ENCODE measurements at places on chromosomes 11 and 22. TPM values are rescaled to one million over a fixed set of nuclear protein-coding genes. Genes with fewer than 3 reads are reported as not detected.

Gene TOP3B
- total RNA-seq: 31.0 TPM

Gene POU2AF2
- not detected for total RNA-seq

Gene ANO1
- 3.8 TPM for total RNA-seq

Gene OR51E1
- total RNA-seq: not detected

Gene HBG1
- total RNA-seq: not detected

Gene KCNJ1
- total RNA-seq: not detected

Gene PRR33
- total RNA-seq: not detected

Gene MS4A4A
- not detected for total RNA-seq

Gene CARD16
- total RNA-seq: 2.8 TPM

Gene TRIM51
- not detected for total RNA-seq

Gene TRIM48
- not detected for total RNA-seq

Gene FJX1
- total RNA-seq: 52.1 TPM

Gene KDM4E
- total RNA-seq: not detected

Gene MAPK8IP1
- total RNA-seq: 5.8 TPM

Gene BARX2
- not detected for total RNA-seq

Gene ZNRD2
- 37.9 TPM for total RNA-seq

Gene MMP27
- total RNA-seq: not detected

Gene PDE3B
- total RNA-seq: 2.8 TPM

Gene EMID1
- total RNA-seq: not detected

Gene ARHGAP8
- total RNA-seq: 0.03 TPM

Gene ART1
- not detected for total RNA-seq

Gene OOSP4A
- total RNA-seq: not detected

Gene MRGPRX4
- total RNA-seq: not detected

Gene GRIK4
- under 0.01 TPM for total RNA-seq

Gene ACR
- total RNA-seq: not detected

Measured in smooth muscle cell of the pulmonary artery (primary cell).